ENCODE measurements at places on chromosomes 12 and 14.

GRCh38 chr14:89267163-89267562 lies 149.9 kb downstream of the FOXN3 start:
- no peak for DNase-seq

GRCh38 chr12:23767834-23768233 lies 181.6 kb downstream of the SOX5 start:
- no peak for DNase-seq

DNA sequence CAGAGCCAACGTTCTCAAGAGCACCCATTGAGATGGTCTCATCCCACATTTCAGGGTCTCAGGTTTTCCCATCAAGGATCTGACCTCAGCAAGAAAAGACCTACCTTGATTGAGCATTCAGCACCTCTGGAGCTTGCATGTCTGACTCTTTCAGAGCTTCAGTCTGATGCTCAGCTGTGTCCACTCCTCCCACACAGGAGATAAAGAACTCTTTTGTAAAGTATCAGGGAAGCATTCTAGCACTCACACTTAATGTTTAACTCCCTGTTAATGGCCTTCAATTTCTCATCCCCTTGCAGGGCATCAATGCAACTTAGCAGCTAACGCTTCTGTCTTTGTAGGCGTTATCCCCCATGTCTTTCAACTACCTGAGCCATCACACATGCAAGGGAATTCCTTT lies 124.1 kb downstream of the GALC start:
- DNase-seq, result no peak

GRCh38 chr12:62003701-62004100 lies 256.5 kb upstream of the USP15 start:
- no peak for DNase-seq

DNA sequence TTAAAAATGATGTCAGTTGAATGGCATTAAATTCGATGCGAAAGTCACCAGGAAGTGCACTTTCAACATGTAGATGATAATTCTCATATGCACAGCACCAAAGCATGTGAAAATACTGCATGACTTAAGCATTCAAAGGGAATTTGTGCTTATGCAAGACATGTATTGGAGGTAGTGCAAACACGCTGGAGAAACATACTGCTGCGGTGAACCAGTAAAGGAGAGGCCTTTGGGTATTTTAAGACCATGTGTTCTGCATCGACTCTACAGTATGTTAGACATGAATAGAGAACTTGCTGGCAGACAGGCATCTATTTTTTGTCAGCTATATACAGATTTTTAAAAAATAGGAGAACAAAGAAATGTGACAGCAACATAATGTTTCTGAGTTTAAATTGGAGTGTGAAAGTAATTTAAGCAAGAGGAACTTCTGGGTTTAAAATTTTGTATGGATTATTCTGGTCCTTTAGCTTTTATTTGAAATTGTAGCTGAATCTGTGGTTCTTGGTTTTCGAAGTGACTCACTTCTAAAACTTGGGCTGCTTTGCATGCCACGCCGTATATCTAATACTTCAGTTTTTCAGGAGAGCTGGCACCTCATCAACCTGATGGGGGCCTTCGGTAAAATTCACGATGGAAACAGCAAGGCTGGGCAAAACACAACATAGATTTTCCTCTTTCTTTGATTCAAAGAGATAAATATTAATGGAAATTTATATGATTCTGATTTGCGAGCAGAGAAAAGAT lies 408.7 kb downstream of the APAF1 start:
- DNase-seq, result peak; percentile 13

DNA sequence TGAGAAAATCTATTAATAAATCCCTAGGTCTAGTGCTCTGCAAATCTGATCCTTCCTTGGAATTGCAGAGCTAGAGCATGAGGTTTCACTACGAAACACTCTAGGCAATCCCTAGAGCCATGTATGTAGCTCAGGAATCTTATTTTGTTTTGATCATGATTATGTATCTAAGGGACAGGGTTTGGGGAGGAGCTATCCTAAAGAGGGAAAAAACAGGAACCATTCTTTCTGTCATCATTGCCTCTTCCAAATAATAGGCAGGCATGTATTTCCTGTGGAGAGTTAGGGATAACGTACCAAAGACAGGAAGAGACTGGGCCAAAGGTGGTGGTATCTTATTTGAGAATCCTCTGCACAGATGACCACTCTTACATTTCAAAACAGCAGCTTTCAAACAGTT lies 88.8 kb upstream of the GTF2A1 start:
- no peak for DNase-seq

Data from MG63 (cell line).